ENCODE measurements at places on chromosomes 16 and 17. TPM values are rescaled to one million over a fixed set of nuclear protein-coding genes. Genes with fewer than 3 reads are reported as not detected.
A peak's percentile ranks its signal among the peaks of the same experiment; 100 is the strongest.

The AANAT gene
- total RNA-seq = not detected

The UBE2G1 gene
- total RNA-seq = 36.7 TPM

The LRRC37A2 gene
- 2.1 TPM for total RNA-seq

The RDM1 gene
- total RNA-seq = not detected

The DHRS7C gene
- total RNA-seq = not detected

DNA sequence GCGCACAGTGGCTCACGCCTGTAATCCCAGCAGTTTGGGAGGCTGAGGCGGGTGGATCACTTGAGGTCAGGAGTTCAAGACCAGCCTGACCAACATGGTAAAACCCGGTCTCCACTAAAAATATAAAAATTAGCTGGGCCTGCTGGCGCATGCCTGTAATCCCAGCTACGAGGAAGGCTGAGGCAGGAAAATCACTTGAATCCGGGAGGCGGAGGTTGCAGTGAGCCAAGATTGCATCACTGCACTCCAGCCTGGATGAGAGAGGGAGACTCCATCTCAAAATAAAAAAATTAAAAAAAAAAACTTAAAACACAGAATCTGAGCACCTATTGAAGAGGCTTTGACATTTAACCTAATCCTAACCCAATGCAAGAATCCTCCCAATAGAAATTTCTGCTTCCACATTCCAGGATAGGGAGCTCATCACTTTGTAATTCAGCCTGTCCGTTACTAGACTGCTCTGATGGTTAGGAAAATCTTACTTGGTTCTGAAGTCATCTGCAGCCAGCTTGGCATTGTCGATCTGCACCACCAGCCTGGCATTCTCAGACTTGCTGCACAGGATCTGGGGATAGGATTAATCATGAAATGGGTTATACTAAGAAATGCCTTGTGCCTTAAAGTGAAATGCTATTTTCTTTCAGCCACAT lies 2.1 kb downstream of the KRT33B start:
- no peak for DNase-seq

DNA sequence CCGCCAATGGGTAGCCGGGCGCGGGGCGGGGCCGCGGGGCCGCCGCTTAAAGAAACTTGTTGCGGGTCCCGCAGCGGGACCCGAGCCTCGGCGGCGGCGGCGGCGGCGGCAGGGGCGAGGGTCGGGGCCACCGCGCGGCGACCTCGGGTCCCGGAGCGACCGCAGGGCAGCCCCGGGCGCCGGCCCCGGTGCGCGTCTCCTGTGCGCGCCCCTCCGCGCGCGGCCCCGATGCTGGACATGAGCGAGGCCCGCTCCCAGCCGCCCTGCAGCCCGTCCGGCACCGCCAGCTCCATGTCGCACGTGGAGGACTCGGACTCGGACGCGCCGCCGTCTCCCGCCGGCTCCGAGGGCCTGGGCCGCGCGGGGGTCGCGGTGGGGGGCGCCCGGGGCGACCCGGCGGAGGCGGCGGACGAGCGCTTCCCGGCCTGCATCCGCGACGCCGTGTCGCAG lies at the start of gene SOX8:
SOX8 (plus strand) TSS at position 76 of the 450 bp plus-strand sequence; CDS start at position 229, 153 bp downstream.
- no peak for DNase-seq

DNA sequence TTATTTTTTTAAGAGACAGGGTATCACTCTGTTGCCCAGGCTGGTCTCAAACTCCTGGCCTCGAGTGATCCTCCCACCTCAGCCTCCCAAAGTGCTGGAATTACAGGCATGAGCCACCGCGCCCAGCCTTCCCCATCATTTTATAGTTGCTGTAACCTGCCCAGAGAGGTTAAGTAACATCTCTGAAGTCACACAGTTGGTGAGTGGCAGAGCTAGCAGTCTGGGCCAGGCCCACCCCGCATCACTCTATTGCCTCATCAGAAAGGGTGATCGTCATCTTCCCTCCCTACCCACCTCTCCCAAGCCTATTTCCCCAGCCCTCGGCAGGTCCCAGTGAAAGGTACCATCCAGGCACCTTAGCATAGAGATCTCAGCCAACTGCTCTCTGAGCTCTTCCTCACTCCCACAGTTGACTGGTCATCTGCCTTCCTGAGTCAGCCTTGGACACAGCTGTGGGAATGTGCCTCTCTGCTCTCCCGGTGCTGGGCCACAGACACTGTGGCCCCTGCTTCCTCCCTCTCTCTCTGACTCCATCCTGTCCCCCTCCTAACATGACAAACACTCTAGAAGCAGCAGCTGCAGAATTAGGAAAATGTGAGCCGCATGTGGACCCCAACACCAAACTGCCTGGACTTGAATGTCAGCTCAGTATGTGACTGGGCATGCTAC lies 57.1 kb downstream of the SCNN1B start:
- peak; percentile 95 for DNase-seq

DNA sequence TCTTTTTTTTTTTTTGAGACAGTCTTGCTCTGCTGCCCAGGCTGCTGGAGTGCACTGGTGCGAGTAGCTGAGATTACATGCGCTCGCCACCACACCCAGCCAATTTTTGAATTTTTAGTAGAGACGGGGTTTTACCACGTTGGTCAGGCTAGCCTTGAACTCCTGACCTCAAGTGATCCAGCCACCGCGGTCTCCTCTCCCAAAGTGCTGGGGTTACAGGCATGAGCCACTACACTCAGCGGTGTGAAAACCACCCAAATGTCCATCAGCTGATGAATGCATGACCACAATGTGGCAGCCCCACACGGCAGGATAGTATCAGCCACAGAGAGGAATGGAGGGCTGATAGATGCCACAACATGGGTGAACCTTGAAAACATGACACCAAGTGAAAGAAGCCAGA lies 2.1 kb downstream of the P2RX5 start:
- no peak for DNase-seq

- no peak for DNase-seq
Measured at GRCh38 chr17:48150597-48151001, 43.0 kb downstream of the SNX11 start.

GRCh38 chr17:14972844-14973243 lies 292.3 kb downstream of the PMP22 start:
- no peak for DNase-seq

- no peak for DNase-seq
Measured at GRCh38 chr16:58125781-58126335, 3.3 kb downstream of the CFAP20 start.

Data from dermis microvascular lymphatic vessel endothelial cell (primary cell).